ENCODE measurements at places on chromosomes 2 and 18.

- DNase-seq, result no peak
- no peaks in the 10 kb centered on the region for H3K36me3 ChIP-seq
- H3K27me3 ChIP-seq, result peaks cover 17% of the 10 kb centered on the region
- H3K27ac ChIP-seq, result no peak overlapping the region
- H3K4me1 ChIP-seq, result peaks cover 6% of the 10 kb centered on the region
Observed at GRCh38 chr2:133641942-133642725, 73.9 kb upstream of the NCKAP5 start.

DNA sequence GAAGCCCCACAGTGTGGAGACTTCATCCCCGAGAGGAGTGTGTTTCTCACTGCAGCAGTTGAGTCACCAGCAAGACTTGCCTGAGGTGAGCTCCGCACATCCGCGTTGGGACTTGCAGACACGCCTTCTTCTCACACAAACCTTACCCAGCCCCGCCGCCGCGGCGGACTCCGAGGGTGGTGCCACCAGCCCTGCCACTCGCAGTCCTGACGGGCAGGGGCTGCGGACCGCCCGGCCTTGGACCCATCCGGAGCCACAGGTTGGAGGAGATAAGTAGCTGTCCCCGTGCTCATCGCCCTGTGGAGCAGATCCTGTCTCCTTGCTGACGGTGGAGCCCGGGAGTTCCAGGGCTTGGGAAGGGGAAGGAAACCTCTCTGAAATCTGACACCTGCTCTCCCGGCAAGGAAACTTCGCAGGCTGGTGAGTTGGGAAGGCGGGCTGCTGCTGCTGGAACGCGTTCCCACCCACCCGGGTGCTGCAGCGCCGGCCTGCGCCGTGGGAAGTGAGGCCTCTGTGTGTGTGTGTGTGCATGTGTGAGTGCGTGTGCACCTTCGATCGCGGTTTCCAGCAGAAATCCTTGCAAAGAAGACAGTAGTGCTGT lies at the start of gene RAB27B:
Gene RAB27B, plus strand, starts transcription at position 197 of the 601 bp plus-strand sequence. CDS start 49,109 bp downstream, outside the sequence.
- peaks cover 18% of the 10 kb centered on the region for H3K4me1 ChIP-seq
- H3K27ac ChIP-seq, result peak within 1 kb of the TSS; percentile 65
- peaks cover 29% of the 10 kb centered on the region for H3K27me3 ChIP-seq
- H3K4me3 ChIP-seq, result peak within 1 kb of the TSS; percentile 76
- peak; percentile 88 for DNase-seq
- peaks cover 5% of the 10 kb centered on the region for H3K36me3 ChIP-seq

- H3K36me3 ChIP-seq, result no peaks in the 10 kb centered on the region
- no peak overlapping the region for H3K4me3 ChIP-seq
- peaks cover 5% of the 10 kb centered on the region for H3K4me1 ChIP-seq
- DNase-seq, result no peak
- no peak overlapping the region for H3K27ac ChIP-seq
Observed at GRCh38 chr2:224359569-224359968, 42.3 kb downstream of the FAM124B start.

DNA sequence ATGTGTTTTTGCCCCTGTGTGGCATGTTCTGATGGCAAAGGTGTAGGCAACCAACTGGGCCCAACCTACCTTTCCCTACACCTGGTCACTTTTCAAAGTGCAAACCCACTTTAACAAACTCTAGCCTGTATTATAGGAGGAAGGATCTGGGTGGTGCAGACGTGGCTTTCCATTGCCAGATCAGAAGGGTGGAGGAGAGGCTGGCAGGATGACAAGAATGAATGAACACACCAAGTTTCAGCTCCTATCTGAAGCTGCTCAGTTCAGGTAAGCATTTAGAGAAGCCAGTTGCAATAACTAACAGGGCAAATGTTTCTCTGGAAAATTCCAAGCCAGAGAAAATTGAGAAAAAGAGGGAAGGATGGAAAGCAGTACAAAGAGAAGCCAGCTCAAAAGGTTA lies 707 bp upstream of the SERPINB7 start:
- no peak for DNase-seq
- peaks cover 8% of the 10 kb centered on the region for H3K27me3 ChIP-seq
- H3K4me3 ChIP-seq, result no peak overlapping the region
- peaks cover 2% of the 10 kb centered on the region for H3K4me1 ChIP-seq
- H3K27ac ChIP-seq, result no peak overlapping the region
- H3K36me3 ChIP-seq, result no peaks in the 10 kb centered on the region

DNA sequence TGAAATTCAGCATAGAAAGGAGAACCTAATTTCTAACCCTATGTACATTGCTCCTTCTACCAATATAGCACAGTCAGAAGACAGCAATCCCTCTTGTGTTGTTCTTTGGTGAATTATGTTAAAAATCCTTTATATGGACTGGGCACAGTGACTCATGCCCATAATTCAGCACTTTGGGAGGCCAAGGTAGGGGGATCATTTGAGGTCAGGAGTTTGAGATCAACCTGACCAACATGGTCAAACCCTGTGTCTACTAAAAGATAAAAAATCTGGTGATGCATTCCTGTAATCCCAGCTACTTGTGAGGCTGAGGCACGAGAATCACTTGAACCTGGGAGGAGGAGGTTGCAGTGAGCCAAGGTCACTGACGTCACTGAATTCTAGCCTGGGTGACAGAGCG lies 195.6 kb downstream of the TMX3 start:
- no peak overlapping the region for H3K4me3 ChIP-seq
- H3K27me3 ChIP-seq, result no peaks in the 10 kb centered on the region
- H3K27ac ChIP-seq, result no peak overlapping the region
- H3K4me1 ChIP-seq, result peaks cover 34% of the 10 kb centered on the region

- H3K27ac ChIP-seq, result no peak overlapping the region
- no peaks in the 10 kb centered on the region for H3K36me3 ChIP-seq
- no peaks in the 10 kb centered on the region for H3K4me1 ChIP-seq
- no peak for DNase-seq
Observed at GRCh38 chr2:120672526-120673204, 63.0 kb upstream of the GLI2 start.

DNA sequence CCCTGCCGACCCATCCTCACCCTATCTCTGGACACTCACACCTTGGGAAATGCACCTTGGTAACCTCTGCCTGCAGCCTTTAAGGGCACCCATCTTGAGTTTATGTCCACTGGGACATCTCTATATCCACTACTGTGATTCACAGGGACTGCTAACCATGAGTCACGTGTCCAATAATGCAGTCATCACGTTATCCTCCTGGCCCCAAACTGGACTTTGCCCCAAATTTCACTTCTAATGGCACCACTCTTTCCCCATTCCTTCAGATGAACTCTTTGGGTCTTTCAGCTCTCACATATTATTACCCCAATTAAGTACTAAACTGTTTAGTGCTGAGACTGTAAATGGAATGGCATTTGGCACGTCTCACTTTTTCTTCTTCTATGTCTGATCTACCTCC lies 71.2 kb upstream of the TMEM200C start:
- H3K4me3 ChIP-seq, result no peak overlapping the region
- H3K4me1 ChIP-seq, result no peaks in the 10 kb centered on the region
- H3K27me3 ChIP-seq, result peaks cover 4% of the 10 kb centered on the region
- H3K36me3 ChIP-seq, result no peaks in the 10 kb centered on the region
- no peak overlapping the region for H3K27ac ChIP-seq
- no peak for DNase-seq

DNA sequence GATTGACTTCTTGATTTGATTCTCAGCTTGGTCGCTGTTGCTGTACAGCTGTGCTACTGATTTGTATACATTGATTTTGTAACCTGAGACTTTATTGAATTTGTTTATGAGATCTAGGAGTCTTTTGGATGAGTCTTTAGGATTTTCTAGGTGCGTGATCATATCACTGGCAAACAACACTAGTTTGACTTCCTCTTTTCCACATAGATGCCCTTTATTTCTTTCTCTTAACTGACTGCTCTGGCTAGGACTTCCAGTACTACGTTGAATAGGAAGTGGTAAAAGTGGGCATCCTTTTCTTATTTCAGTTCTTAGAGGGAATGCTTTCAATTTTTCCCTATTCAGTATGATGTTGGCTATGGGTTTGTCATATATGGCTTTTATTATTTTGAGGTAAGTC lies 101.3 kb downstream of the OSBPL1A start:
- H3K36me3 ChIP-seq, result peaks cover 12% of the 10 kb centered on the region
- H3K4me1 ChIP-seq, result peaks cover 3% of the 10 kb centered on the region
- no peak overlapping the region for H3K4me3 ChIP-seq
- H3K27me3 ChIP-seq, result no peaks in the 10 kb centered on the region

- peaks cover 50% of the 10 kb centered on the region for H3K27me3 ChIP-seq
- no peaks in the 10 kb centered on the region for H3K4me1 ChIP-seq
- DNase-seq, result no peak
- no peak overlapping the region for H3K4me3 ChIP-seq
Observed at GRCh38 chr2:195428673-195429072, 228.4 kb upstream of the SLC39A10 start.

DNA sequence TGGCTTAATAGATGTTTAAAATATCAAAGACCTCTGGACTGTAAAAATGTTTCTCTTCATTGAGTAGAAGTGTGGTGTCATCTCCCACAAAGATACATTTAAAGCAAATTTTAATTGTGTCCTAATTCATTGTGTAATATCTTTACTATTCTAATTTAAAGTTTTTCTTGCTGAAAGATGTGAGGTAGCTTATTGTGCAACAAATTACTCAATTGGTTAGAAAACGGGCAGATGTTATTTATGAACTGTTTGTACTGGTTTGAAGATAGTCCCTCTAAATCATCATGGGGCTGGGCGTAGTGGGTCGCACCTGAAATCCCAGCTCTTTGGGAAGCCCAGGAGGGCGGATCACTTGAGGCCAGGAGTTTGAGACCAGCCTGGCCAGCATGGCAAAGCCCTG lies 65.3 kb downstream of the CYBRD1 start:
- no peak for DNase-seq
- no peaks in the 10 kb centered on the region for H3K36me3 ChIP-seq
- H3K4me1 ChIP-seq, result peaks cover 7% of the 10 kb centered on the region
- H3K27me3 ChIP-seq, result peaks cover 19% of the 10 kb centered on the region
- H3K4me3 ChIP-seq, result no peak overlapping the region
- H3K27ac ChIP-seq, result no peak overlapping the region

DNA sequence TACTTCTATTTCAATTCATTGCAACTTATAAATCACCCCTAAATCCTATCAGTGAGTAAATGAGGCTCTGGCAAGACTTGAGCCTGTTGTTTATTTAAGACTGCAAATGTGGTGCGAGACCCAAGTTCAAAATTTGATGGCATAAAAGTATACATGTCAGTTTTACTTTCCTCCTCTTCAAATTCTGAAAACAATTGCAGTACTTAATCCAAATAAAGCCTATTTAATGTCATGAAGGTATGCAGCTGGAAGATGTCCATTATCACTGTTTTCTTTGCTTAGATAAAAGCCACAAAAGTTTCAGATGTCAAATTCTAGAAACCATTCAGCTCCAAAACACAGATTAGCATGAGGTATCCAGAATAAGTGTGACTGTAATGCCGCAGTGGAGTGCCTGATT lies 3.3 kb downstream of the APCDD1 start:
- no peak overlapping the region for H3K4me3 ChIP-seq
- DNase-seq, result no peak
- H3K27me3 ChIP-seq, result peaks cover 34% of the 10 kb centered on the region
- no peak overlapping the region for H3K27ac ChIP-seq
- H3K36me3 ChIP-seq, result no peaks in the 10 kb centered on the region

DNA sequence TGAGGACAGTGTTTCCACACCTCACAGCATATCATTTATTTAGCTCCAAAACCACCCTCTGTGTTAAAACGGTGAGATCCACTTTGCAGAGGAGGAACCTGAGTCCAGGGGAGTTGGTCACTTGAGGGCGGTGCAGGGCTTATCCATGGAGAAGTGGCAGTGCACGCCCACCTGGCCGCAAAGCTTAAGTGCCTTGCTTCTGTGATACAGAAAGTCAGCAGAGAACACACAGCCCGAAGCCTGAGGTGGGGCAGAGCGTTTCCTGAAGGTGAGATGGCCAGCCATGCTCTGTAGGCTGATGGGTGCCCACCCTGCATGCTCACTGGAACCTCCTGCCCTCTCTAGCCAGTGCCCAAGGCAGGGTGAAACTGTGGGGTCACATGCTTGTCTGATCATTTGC lies 87.3 kb downstream of the SH3RF3 start:
- H3K27me3 ChIP-seq, result no peaks in the 10 kb centered on the region
- H3K4me1 ChIP-seq, result peaks cover 81% of the 10 kb centered on the region
- no peak overlapping the region for H3K4me3 ChIP-seq
- peaks cover 10% of the 10 kb centered on the region for H3K36me3 ChIP-seq
- DNase-seq, result no peak

- no peaks in the 10 kb centered on the region for H3K4me1 ChIP-seq
- H3K27me3 ChIP-seq, result peaks cover 8% of the 10 kb centered on the region
- H3K4me3 ChIP-seq, result no peak overlapping the region
- no peak overlapping the region for H3K27ac ChIP-seq
- no peak for DNase-seq
- H3K36me3 ChIP-seq, result no peaks in the 10 kb centered on the region
Observed at GRCh38 chr2:221347471-221347870, 224.6 kb downstream of the EPHA4 start.

DNA sequence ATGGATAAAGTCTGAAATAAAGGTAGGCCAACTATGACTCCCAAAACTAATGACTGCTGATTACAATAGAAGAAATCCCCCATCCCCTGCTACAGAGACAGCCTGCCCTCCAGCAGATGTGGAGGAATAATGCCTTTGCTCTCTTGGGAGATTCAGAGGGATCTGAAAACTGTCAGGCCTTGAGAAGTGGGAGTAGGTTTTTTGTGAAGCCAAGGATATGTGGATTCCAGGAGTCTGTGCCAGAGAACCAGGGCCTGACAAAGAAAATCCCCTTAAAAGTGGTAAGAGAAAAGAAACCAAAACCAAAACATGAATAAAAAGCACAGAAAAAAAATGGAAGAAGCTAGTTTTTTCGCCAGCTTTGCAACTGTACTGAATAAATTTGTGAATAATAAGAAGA lies 397.6 kb downstream of the ZNF521 start:
- H3K4me3 ChIP-seq, result no peak overlapping the region
- DNase-seq, result no peak
- H3K27ac ChIP-seq, result no peak overlapping the region
- H3K4me1 ChIP-seq, result no peaks in the 10 kb centered on the region
- no peaks in the 10 kb centered on the region for H3K36me3 ChIP-seq

- no peaks in the 10 kb centered on the region for H3K36me3 ChIP-seq
- H3K4me3 ChIP-seq, result no peak overlapping the region
- DNase-seq, result no peak
- H3K27me3 ChIP-seq, result peaks cover 2% of the 10 kb centered on the region
Observed at GRCh38 chr2:146677280-146677679, 1167.5 kb upstream of the ACVR2A start.

GRCh38 chr2:170243118-170243837 lies 65.3 kb downstream of the MYO3B start:
- no peak overlapping the region for H3K27ac ChIP-seq
- H3K36me3 ChIP-seq, result no peaks in the 10 kb centered on the region
- H3K4me1 ChIP-seq, result peaks cover 23% of the 10 kb centered on the region

GRCh38 chr2:233312874-233313273 lies 5.3 kb downstream of the SAG start:
- no peak for DNase-seq
- H3K27ac ChIP-seq, result no peak overlapping the region
- H3K4me1 ChIP-seq, result no peaks in the 10 kb centered on the region
- peaks cover 10% of the 10 kb centered on the region for H3K27me3 ChIP-seq
- H3K36me3 ChIP-seq, result no peaks in the 10 kb centered on the region
